Osteoblast (primary cell): ENCODE measurements at places on chromosomes 5 and 9.

- no peak for DNase-seq
Measured at GRCh38 chr5:88878976-88879375, 4.0 kb downstream of the MEF2C start.

DNA sequence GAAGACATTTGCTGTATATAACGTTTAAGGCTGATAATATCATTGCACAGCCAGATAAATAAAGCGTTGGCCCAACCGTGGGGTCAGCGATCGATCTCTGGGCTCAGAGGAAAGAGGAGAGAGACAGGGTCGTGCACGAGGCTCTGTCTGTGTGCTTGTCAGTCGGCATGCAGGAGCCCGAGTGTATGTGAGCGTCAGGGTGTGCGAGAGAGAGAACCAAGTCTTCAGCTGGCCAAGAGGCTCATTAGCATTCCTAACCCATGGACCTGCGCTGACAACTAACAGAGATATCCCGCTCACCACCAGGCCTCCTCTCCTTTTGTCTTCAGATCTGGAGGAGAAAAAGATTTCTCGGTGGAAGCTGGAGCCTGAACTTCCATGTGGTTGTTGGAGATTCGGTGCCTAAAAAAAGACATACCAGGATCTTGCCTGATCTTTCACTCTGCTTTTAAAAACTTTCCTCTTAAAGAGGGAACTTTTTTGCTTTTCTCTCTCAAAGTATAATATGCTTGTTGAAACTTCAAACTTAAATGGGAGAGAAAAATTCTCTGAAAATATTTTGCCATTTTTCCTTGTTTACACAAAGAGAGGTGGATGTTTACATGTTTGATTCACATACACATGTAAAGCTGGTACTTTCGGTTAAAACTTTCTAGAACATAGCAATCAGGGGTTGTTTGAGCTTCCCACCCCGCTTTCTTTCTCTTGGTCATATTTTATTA, 16.5 kb downstream of the NR2F1 start:
- DNase-seq, result no peak

DNA sequence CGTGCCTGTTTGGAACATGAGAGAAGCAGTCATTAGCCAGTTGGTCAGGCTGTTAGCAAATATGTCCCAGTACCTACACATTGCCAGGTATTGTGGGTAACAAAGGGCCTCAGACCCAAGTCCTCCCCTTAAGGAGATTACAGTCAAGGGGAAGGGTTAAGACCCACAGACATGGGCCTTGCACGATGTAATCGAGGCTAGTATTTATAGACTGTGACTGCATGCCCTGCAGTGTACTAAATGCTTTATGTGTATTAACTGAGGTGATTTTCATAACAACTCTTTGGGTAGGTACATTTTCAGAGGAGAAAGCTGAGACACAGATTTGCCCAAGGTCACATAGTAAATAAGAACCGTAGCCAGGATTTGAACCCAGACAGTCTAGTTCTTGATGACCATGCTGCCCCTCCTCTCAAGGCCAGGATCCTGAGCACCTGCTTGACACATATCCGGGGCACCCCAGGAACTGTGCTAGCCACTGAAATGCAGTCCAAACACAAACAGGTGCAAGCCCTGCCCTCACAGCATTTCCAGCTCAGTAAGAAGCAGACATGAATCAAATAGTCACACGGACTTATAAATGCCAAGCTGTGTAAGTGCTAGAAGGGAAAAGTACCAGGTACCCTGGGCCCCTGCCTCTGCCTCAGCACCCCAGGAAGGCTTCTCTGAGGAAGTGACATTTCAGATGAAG, 32.0 kb upstream of the GRPEL2 start:
- DNase-seq, result no peak

DNA sequence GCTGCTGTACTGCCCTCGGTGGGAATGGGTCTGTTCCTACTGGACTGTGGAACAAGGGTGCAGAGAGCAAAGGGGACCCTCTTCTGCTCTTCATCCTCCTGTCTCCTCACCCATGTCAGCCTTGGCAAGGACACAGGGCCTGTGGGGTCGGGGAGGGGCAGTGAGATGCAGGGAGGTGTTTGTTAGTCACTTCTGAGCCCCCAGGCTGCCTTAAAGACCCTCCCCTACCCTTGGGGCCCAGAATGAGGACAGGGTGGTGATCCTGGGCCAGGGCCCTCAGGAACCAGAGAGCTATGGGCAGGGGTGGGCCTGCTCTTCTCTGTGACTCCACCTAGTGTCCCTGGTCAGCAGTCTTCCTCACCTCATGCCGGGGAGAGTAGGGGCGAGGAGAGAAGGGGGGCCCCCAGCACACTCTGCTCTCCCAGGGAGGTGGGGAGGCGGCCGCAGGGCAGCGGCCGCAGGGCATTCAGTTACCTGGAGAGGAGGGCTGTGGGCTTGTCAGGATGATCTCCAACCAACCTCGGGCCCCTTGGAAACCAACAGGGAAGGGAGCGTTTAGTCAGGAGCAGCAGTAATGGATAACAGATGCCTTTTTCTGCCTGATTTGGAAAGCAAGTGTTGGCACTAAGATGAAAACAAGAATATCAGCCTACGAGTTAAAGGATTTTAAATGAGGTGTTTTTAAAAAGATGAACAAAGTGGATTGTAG, 62.0 kb upstream of the GARNL3 start:
- DNase-seq, result peak; percentile 39

DNA sequence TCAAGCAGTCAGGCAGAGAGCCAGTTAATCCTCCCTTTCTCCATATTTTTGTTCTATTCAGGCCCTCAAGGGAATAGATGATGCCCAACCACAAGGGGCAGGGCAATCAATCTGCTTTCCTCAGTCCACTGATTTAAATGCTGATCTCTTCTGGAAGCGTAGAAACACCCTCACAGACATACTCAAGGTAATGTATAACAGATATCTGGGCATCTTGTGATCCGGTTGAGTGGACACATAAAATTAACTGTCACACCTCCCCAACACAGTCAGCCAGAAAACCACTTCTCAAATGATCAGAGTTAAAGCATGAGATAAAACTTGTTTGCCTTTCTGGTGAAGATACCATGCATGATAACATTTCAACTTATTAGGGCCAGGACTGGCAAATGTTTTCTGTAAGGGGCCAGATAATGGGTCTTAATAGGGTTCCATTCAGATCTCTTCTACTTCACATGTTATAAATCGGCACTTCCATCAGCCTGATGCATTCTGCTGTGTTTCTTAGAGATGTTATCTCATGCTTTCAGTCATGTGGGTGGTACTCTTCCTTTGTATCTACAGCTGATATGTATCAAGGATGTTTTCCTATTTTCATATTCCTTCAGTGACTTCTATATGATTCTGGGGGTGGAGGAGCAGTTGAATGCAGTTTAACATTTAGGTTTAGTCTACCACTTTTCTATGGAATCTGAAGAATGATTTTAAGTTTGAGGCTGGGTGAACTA, 58.9 kb upstream of the CNTLN start:
- DNase-seq, result peak; percentile 52

DNA sequence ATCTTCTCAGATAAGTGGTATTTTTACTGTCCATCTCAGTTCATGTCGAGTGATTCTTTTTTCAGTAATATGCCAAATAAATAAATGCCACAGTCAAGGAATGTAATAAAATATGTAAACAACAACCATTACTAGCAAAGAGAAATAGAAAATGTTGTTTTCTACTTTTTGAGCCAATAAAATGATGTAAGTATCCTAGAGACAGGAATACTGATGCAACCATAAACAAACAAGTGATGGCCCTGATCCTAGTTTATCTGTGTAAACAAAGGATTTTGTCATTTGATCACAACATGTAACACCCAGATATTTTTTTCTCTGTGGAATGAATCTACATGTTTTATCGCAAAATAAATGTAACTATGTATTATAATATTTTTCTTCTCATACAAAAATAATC, 1852.8 kb downstream of the EFNA5 start:
- DNase-seq, result no peak

- DNase-seq, result peak; percentile 78
Measured at GRCh38 chr9:110095161-110095595, 112.8 kb downstream of the C9orf152 start.

GRCh38 chr9:136622538-136622948, 40.2 kb upstream of the EGFL7 start:
- DNase-seq, result no peak

GRCh38 chr9:123686131-123686828, 243.6 kb downstream of the DENND1A start:
- no peak for DNase-seq

GRCh38 chr9:7401116-7401515, 398.5 kb downstream of the DMAC1 start:
- DNase-seq, result no peak

DNA sequence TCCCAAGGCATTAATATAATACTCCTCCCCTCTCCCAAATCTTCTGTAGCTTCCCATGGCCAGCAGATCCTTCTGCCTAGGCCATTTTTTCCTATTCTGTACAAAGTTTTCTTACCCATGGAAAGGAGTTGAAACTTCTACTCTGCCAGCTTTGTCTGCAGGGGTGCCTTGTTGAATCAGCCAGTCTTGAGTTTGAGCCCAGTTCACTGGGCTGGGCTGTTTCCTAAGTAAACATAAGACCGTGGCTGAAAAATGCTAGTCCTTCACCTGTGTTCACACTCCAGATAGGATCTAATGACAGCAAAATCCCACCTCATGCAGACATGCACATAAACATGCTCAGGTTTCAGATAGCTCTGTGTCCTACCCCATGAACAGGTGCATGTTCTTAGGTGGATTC, 10.4 kb downstream of the TEX48 start:
- DNase-seq, result no peak
